ENCODE measurements at places on chromosomes 6 and 20. TPM values are rescaled to one million over a fixed set of nuclear protein-coding genes. Genes with fewer than 3 reads are reported as not detected.

Gene BEND3
- 4.4 TPM for total RNA-seq

Gene MEP1A
- not detected for total RNA-seq

Gene IL17A
- not detected for total RNA-seq

Gene ALDH5A1
- 8.3 TPM for total RNA-seq
